AG09319 (cell line): ENCODE measurements at places on chromosomes 3 and 15.

GRCh38 chr3:71513515-71513914 lies 70.0 kb downstream of the FOXP1 start:
- DNase-seq: no peak

- DNase-seq: no peak
Observed at GRCh38 chr15:40594429-40594836, 384 bp downstream of the KNL1 start.

DNA sequence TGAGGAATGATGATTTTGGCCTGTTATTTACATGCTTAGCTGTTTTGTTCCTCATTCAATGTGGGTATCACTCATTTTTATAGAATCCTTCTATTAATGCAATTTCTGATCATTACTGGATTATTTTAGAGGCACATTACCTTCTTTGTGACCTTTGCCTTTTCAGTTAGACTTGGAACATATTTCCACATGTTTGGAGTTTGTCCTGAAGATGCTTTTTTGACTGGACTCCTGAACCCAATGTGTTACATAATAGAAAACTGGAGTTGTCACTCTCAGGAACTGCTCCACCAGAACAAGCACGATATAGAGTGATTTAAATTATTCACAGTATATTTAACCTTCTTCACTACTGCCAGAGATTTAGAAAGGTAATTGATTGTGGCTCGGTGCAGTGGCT lies 59.5 kb downstream of the TP63 start:
- no peak for DNase-seq

- no peak for DNase-seq
Observed at GRCh38 chr15:62900071-62900802, 142.3 kb upstream of the TPM1 start.

DNA sequence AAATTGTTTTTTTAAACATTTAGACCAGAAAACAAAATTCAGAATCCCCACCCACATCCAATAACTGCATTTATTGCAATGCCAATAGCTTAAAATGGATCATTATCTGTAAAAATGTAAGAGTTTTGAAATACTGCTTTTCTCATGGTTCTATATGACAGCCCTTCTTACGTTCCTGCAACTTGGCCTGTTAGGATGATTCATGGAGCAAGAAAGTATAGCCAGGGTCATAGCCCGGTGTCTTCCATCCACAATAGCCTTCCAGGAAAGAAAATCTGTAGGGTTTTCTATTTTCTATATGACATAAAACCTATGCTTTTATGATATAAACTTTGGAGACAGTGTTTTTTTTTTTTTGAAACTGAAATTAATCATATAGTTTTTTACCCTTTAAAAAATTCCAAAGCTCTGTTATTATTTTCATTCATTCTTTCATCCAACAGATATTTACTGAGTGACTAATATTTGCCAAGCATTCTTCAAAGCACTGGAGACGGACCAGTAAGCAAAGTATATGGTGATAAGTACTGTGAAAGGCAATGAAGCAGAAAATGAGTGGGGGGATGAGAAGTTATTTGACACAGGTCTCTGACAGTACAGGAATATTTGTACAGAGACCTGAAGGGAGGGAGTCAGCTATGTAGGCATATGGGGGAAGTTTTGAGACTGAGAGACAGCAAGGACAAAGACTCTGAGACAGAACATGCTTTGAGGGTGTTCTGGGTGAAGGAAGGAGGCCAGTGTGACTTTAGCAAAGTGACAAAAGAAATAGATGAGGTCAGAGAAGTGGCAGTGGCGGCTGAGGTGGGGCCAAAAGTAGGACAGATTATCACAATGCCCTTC lies 29.0 kb upstream of the SLC2A2 start:
- no peak for DNase-seq

DNA sequence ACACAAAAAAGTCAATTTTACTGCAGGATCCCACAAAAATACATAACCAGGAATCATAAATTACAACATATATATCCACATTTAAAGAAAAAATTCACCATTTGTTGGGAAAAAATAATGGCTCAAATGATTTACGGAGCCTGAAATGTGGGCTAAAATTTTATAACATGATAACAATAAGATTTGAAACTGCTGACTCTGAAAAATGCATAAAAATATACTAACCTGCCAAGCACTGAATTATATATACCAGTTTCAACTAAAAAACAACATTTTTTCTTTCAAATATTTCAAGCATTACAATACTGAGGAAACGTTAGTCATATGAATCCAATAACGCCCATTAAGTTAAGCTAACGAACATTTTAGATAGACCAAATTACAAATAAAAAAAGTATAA lies 12.2 kb upstream of the MYO5C start:
- no peak for DNase-seq

GRCh38 chr3:59407425-59407824 lies 357.6 kb upstream of the CFAP20DC start:
- no peak for DNase-seq

DNA sequence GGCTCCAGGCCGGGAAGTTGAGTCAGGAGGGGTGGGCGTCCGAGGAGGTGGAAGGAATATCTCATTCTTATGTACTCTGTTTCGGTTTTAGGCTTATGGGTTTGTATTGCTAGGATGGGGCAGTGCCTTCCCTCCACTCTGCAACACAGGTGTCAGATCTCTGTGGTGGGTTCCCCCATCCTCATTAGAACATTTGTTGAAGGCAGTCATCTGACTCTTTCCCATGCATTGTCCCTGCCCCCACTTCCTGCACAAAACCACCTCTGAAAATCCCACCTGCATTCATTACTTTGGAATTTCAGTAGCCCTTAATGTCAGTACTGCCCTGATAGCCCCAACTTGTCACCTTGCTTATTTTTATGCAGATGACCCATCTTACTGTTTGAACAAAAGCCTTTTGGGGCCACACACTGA lies 29.5 kb downstream of the GYG1 start:
- no peak for DNase-seq

GRCh38 chr3:100754563-100755334 lies 45.5 kb downstream of the TFG start:
- DNase-seq: no peak

GRCh38 chr3:102265720-102266119 lies 169.1 kb upstream of the ZPLD1 start:
- DNase-seq: no peak

GRCh38 chr3:20232906-20233780 lies 47.1 kb upstream of the SGO1 start:
- no peak for DNase-seq

DNA sequence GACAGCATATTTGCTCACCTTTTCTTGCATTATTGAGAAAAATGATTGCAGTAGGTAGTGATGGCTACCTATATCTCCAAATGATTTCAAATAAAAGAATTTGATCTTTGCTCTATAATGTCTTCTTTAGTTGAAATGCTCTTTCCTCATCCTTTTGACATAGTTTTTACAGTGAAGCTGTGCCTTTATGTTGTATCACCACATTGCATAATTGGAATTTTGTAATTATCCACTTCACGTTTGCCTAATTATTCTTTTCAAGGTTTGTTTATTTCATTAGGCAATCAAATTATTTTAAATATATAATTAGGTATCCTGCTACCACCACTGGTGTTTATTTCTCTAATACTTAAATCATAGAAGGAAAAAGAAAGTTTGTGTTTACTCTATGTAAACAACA lies 21.3 kb upstream of the P2RY13 start:
- no peak for DNase-seq

GRCh38 chr3:170081079-170081741 lies 43.4 kb downstream of the GPR160 start:
- DNase-seq: peak; percentile 18
